Glutamatergic neuron (in vitro differentiated cells): ENCODE measurements at places on chromosomes 6 and 20. TPM values are rescaled to one million over a fixed set of nuclear protein-coding genes. Genes with fewer than 3 reads are reported as not detected.

The MLIP gene
- 0.44 TPM for total RNA-seq

GRCh38 chr20:46699651-46700359 lies 9.6 kb upstream of the SLC2A10 start:
- no peaks in the 10 kb centered on the region for H3K4me1 ChIP-seq
- no peaks in the 10 kb centered on the region for H3K27me3 ChIP-seq
- no peaks in the 10 kb centered on the region for H3K36me3 ChIP-seq
- H3K27ac ChIP-seq: no peak overlapping the region
- H3K4me3 ChIP-seq: no peak overlapping the region

The BPI gene
- total RNA-seq: not detected

GRCh38 chr20:4502756-4503155 lies 219.0 kb upstream of the PRND start:
- peaks cover 2% of the 10 kb centered on the region for H3K4me1 ChIP-seq
- no peak for DNase-seq
- H3K36me3 ChIP-seq: peaks cover 7% of the 10 kb centered on the region
- H3K4me3 ChIP-seq: no peak overlapping the region

The TNFRSF6B gene
- total RNA-seq: not detected

GRCh38 chr6:100449239-100449691 lies 15.5 kb downstream of the SIM1 start:
- peaks cover 7% of the 10 kb centered on the region for H3K36me3 ChIP-seq
- no peak overlapping the region for H3K27ac ChIP-seq
- peaks cover 19% of the 10 kb centered on the region for H3K4me1 ChIP-seq
- H3K4me3 ChIP-seq: no peak overlapping the region
- no peak for DNase-seq

The HMGN3 gene
- total RNA-seq: 43.0 TPM

The TOX2 gene
- total RNA-seq: 11.0 TPM

GRCh38 chr20:12660918-12661317 lies 347.9 kb upstream of the SPTLC3 start:
- H3K36me3 ChIP-seq: no peaks in the 10 kb centered on the region
- H3K27me3 ChIP-seq: no peaks in the 10 kb centered on the region
- DNase-seq: no peak
- peaks cover 2% of the 10 kb centered on the region for H3K4me1 ChIP-seq

The PTCRA gene
- total RNA-seq: not detected

- H3K27me3 ChIP-seq: no peaks in the 10 kb centered on the region
- H3K36me3 ChIP-seq: no peaks in the 10 kb centered on the region
- no peaks in the 10 kb centered on the region for H3K4me1 ChIP-seq
Measured at GRCh38 chr20:25017257-25017803, 24.8 kb upstream of the APMAP start.

The TRMT6 gene
- 18.4 TPM for total RNA-seq

The BTNL2 gene
- total RNA-seq: not detected

- no peak for DNase-seq
- H3K27me3 ChIP-seq: peaks cover 1% of the 10 kb centered on the region
- H3K36me3 ChIP-seq: no peaks in the 10 kb centered on the region
- H3K4me3 ChIP-seq: no peak overlapping the region
- H3K4me1 ChIP-seq: no peaks in the 10 kb centered on the region
- H3K27ac ChIP-seq: no peak overlapping the region
Measured at GRCh38 chr20:1489325-1489724, 1.9 kb downstream of the SIRPB2 start.

GRCh38 chr6:69812746-69813427 lies 16.1 kb upstream of the LMBRD1 start:
- peaks cover 15% of the 10 kb centered on the region for H3K4me1 ChIP-seq
- no peaks in the 10 kb centered on the region for H3K27me3 ChIP-seq
- H3K4me3 ChIP-seq: no peak overlapping the region
- no peaks in the 10 kb centered on the region for H3K36me3 ChIP-seq
- no peak for DNase-seq

- no peak overlapping the region for H3K27ac ChIP-seq
- no peak overlapping the region for H3K4me3 ChIP-seq
- H3K4me1 ChIP-seq: peaks cover 44% of the 10 kb centered on the region
- DNase-seq: no peak
Measured at GRCh38 chr6:156863504-156863903, 86.3 kb downstream of the ARID1B start.

The TRIM10 gene
- not detected for total RNA-seq

The TULP1 gene
- not detected for total RNA-seq

The DZANK1 gene
- 6.4 TPM for total RNA-seq

DNA sequence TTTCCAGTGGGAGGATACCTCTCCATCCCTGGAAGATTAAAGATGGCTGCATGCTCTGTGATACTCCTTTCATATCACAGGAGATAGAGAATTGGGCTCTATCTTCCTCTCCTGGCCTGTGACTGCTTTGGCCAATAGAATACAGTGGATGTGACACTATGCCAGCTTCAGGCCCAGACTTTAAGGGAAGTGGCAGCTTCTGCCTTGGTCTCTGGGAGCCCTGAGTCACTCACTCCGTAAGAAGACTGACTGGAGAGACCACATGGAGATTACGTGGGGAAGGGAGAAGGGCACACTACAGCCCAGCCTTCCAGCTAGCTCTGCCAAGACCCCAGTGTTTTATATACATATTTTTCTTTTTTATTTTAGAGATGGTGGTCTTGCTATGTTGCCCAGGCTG lies 10.4 kb upstream of the MMP9 start:
- H3K4me1 ChIP-seq: peaks cover 7% of the 10 kb centered on the region
- H3K27ac ChIP-seq: no peak overlapping the region
- H3K36me3 ChIP-seq: no peaks in the 10 kb centered on the region
- H3K27me3 ChIP-seq: peaks cover 2% of the 10 kb centered on the region
- no peak for DNase-seq
- H3K4me3 ChIP-seq: no peak overlapping the region

DNA sequence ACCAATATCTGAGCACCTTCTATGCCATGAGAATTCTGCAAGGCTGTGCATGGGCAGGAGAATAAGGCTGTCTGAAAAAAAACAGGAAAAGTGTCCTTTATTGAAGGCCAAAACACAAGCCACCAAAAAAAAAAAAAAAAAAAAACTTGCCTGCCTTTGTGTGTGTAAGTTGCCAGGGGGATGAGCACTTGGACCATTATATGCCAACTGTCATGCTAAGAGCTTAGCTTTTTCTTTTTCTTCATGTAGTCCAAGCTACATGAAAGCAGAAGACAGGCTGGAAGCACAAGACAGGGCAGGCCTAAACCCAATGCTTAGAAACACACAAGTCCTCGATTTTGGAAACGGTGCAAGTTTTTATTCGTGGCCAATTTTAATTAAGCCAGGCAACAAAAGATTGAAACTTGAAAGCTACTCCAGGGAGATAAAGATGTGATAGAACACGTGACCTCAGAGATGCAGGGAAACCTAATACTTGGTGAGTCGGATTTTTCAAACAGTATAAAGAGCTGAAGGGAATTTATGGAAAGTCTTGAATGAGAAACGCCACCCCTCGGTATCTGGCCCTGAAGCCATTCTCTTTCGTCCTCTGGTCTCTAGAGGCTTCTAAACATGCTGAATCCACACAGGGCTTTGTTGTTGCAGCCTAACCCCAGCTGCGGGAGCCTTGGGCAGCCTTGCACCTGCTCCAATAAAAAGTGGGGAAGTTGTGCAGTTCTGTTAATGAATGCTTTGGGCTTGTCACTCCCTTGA lies 8.6 kb downstream of the BMP7 start:
- H3K36me3 ChIP-seq: no peaks in the 10 kb centered on the region
- no peaks in the 10 kb centered on the region for H3K27me3 ChIP-seq
- no peak for DNase-seq

The TNF gene
- total RNA-seq: not detected

The TASP1 gene
- 13.5 TPM for total RNA-seq

- no peak for DNase-seq
- H3K36me3 ChIP-seq: no peaks in the 10 kb centered on the region
- H3K4me3 ChIP-seq: peak overlapping the region; percentile 87
- H3K27me3 ChIP-seq: peaks cover 2% of the 10 kb centered on the region
- peak overlapping the region; percentile 94 for H3K27ac ChIP-seq
Measured at GRCh38 chr6:69796073-69796641, 653 bp downstream of the LMBRD1 start.

DNA sequence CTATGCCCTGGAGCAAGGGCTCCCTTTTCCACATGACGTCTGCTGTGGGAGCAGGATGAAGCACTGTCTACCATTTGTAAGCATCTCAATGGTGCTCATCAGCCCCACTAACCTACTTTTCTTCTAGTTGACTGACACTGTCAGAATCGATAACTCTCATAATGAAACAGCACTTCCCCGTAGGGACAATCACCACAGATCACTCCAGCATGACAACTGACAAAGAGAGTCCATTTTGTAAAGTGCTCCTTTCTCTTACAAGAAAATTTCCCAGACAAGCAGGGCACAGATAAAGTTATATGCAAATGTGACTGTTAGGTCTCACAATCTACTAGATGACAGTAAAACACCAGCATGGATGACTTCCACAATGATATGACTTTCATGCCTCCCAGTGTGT lies 46.4 kb downstream of the HEBP2 start:
- H3K36me3 ChIP-seq: no peaks in the 10 kb centered on the region
- H3K27me3 ChIP-seq: no peaks in the 10 kb centered on the region
- DNase-seq: no peak
- peaks cover 3% of the 10 kb centered on the region for H3K4me1 ChIP-seq
- H3K27ac ChIP-seq: no peak overlapping the region

The MUC21 gene
- not detected for total RNA-seq
